ENCODE measurements at places on chromosomes 6 and 20.
A peak's percentile ranks its signal among the peaks of the same experiment; 100 is the strongest.

GRCh38 chr20:18615020-18615650 lies 27.3 kb downstream of the DTD1 start:
- no peak for DNase-seq

GRCh38 chr6:16129623-16130401 lies 926 bp downstream of the MYLIP start:
- DNase-seq: peak; percentile 14

GRCh38 chr6:108167449-108168089 lies 1.7 kb downstream of the NR2E1 start:
- no peak for DNase-seq

- DNase-seq: no peak
Measured at GRCh38 chr6:19753826-19754225, 83.3 kb upstream of the ID4 start.

GRCh38 chr6:37940074-37940847 lies 120.7 kb downstream of the ZFAND3 start:
- DNase-seq: no peak

GRCh38 chr20:51428401-51429143 lies 113.9 kb downstream of the NFATC2 start:
- DNase-seq: no peak

GRCh38 chr20:63513207-63513606 lies 7.4 kb upstream of the PPDPF start:
- DNase-seq: no peak

DNA sequence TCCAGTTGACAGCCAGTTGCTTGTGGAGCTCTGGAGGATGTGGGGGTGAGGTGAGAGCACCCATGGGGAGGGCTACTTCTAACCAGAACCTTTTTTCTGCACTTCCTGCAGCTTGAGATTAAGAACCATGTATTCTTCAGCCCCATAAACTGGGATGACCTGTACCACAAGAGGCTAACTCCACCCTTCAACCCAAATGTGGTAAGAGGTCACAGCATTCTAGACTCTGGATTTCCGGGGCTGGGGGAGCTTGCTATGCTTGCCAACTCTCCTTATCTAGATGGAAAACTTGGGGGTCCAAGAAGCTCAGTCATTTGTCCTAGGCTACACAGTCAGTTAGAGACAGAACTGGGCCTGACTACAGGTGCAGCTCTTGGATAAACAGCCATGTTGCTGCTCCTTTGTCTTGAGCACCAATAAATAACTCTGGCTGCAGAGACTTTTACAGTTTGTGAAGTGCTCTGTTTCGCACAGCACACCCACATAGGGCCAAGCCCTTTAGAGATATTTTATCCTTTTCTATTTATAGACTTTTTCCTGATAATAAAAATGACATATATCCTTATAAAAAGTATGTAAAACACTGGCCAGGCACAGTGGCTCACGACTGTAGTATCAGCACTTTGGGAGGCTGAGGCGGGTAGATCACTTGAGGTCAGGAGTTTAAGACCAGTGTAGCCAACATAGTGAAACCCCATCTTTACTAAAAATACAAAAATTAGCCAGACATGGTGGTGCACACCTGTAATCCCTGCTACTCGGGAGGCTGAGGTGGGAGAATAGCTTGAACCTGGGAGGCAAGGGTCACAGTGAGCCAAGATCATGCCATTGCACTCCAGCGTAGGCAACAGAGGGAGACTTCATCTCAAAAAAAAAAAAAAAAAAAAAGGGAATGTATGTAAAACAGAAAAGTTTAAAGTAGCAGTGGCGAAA lies 10.6 kb upstream of the IFT52 start:
- no peak for DNase-seq

- DNase-seq: peak; percentile 79
Measured at GRCh38 chr6:157034436-157035230, 257.5 kb downstream of the ARID1B start.

- DNase-seq: peak; percentile 89
Measured at GRCh38 chr6:17703256-17703694, 3.5 kb downstream of the NUP153 start.

DNA sequence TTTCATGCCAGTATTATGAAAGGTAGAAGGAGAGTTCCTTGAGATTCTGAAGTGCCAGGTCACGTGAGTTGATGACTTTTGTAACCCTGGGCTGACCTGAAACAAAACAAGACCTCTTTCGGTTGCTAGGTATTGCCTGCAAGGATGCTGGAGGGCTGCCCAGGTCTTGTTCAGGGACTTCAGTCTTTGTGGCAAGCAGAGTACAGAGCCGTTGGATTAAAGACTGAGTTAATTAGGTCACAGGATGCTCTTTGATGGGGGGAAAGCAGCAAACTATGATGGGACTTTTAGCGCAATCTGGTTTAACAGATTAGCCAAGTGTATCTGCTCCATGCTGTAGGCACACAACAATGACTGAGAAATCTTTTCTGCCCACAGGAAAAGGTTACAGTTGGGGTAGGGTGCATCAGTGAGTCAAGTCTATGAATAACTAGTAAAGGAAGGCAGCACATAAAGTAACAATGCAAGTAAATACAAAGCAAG lies 12.8 kb upstream of the ELOVL5 start:
- peak; percentile 54 for DNase-seq

GRCh38 chr6:146850238-146850896 lies 251.6 kb downstream of the ADGB start:
- peak; percentile 81 for DNase-seq

DNA sequence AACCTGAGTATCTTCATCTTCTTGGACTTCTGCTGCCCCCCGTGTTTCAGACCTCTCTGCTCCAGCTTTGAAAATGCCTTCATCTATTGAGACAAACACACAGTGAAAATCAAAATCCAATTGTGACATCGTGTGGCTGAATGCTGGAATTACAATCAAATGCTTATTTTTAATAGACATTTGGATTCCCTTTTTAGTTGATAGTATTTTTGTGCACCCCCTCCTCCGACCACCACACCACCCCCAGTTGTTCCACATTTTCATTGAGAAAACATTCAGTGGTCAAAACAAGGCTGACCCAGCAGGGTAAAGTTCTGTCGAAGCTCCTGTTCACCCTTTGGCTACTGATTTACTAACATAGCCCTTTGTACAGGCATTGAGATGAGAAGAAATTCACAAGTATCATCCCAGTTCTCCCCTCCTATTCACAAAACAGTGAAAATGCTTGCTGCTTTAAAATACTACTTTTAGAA lies 79.0 kb downstream of the NRSN1 start:
- DNase-seq: peak; percentile 45

GRCh38 chr20:42986143-42986773 lies 203.4 kb downstream of the PTPRT start:
- DNase-seq: no peak

DNA sequence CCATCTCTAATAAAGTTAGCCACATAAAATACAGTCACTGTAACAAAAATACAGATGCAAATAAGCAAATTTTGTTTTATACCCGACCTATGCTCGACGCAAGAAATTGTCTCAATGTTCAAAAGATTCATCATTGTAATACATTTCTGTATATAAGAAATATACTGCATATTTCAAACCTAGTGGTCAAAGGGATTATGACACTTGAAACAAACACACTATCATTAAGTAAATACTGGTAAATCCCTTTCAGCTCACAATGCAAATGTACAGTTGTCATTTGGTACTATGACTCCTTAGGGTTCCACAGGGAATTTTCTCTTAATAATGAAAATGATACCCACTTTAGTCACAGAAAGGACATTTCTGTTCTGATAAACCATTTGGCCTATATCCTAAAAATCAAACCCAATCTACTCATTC lies 2.2 kb downstream of the HIVEP2 start:
- DNase-seq: peak; percentile 75

DNA sequence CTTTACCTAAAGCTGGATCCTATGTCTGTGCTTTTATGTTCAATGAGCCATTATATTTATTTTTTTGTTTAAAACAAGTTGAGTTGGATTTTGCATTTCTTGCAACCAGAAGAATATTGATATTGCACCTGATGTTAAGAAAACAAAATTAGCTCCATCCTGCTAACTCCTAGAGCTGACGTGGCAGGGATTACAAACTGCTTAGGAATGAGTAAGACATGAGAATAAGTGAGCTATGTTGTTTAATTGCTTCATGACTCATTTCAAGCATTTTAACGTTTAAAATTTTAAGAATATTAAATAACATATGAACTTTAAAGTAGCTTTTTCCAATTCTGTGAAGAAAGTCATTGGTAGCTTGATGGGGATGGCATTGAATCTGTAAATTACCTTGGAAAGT lies 663.5 kb downstream of the EPM2A start:
- DNase-seq: peak; percentile 94

DNA sequence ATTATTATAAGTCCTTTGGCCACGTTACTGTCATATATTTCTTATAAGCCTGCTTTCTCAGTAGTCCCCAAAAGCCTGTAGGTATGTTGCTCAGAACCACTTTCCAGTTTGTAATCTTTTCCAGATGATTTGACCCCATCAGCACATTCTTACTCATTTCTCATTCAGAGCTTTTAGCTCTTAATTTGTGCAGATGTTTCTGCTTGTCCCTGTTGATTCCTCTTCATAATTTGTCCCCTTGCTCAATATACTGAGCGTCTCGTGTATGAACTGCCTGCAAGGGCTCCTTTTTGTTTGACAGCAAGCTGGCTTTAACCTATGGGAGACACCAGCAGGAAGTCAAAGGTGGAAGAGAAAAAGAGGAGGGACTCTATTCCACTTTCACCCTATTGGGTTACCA lies 733.8 kb upstream of the GJE1 start:
- no peak for DNase-seq

DNA sequence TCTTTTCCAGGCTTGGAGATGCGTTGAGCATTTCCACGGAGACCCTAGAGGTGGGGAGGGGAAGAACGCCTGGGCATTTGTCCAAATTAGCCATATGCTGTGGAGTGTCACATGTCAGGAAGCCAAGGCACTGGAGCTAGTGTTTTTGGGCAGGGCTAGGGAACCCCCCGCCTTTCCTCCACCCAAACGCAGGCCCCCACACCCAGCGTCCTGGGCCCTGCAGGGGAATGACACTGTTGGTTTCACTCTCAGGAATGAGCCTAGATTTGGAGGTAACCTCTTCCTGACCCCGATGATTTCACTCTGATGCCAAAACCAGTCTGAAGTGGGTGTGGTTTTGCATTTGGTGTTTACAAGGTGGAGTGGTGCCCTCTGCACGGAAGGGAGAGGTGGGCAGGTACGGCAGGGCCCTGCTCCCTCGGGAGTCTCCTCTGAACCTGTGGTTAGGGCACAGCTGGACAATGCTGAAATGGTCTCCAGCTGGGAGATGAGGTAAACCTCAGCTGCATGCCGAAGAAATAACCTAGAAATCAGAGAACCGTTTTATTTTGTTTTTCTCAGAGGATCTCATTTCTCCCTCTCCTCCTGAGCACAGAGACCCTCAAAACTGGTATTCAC lies 29.5 kb downstream of the MTHFD1L start:
- DNase-seq: peak; percentile 22

GRCh38 chr6:25179051-25179778 lies 100.0 kb upstream of the CARMIL1 start:
- DNase-seq: no peak

DNA sequence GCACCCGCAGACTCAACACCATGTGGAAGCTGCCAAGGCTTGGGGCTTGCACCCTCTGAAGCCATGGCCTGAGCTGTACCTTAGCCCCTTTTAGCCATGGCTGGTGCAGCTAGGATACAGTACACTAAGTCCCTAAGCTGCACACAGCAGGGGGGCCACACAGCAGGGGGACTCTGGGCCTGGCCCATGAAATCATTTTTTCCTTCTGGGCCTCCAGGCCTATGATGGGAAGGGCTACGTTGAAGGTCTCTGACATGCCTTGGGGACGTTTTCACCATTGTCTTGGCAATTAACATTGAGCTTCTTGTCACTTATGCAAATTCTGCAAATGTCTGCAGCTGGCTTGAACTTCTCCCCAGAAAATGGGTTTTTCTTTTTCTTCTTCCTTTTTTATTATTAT lies 103.3 kb downstream of the SLC16A10 start:
- DNase-seq: no peak

DNA sequence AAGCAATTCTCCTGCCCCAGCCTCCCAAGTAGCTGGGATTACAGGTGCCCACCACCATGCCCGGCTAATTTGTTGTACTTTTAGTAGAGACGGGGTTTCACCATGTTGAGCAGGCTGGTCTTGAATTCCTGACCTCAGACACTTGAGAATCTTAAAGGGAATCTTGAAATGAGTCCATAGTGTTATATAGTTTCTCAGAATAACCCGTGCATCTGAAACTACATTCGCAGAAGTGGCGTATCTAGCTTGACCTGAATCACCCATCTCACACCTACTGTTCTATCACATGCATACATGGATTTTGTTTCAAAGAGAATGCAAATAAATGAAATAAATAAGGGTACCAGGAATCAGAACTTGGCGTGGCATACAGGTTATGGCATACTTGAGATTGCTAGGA lies 65.0 kb downstream of the NCOA7 start:
- DNase-seq: no peak

DNA sequence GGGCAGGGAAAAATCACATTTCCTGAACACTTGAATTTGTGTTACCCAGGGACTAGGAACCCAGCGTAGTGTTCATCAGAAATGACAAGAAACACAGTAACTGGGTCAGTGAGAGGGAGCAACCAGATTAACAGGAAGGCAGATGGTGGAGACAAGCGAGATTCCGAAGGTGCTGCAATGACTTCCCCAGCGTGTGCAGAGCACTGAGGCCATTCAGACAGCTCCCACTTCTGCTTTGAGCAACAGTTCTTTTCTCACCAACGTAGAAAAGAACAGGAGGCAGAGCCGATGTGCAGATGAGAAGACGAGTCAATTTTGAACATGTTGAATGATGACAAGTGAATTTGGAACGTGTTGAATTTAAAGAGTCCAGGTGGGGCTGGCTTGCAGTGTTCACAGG lies 63.1 kb upstream of the IFNGR1 start:
- no peak for DNase-seq

DNA sequence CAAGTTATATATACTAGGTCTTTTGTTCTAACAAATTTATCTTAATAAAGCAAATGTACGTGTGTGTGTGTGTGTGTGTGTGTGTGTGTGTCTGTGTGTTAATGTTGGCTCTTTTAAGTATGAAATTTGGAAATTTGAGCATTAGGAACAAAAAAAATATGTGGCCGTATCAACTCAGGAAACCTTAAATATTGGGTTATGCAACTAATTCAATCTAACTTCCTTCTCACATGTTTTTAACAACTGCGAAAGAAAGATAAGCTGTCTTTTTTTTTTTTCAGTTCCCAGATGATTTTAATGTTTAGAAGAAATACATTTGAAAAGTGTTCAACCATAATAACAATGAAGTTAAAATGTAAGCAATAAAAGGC lies 616.4 kb upstream of the ARID1B start:
- DNase-seq: no peak

DNA sequence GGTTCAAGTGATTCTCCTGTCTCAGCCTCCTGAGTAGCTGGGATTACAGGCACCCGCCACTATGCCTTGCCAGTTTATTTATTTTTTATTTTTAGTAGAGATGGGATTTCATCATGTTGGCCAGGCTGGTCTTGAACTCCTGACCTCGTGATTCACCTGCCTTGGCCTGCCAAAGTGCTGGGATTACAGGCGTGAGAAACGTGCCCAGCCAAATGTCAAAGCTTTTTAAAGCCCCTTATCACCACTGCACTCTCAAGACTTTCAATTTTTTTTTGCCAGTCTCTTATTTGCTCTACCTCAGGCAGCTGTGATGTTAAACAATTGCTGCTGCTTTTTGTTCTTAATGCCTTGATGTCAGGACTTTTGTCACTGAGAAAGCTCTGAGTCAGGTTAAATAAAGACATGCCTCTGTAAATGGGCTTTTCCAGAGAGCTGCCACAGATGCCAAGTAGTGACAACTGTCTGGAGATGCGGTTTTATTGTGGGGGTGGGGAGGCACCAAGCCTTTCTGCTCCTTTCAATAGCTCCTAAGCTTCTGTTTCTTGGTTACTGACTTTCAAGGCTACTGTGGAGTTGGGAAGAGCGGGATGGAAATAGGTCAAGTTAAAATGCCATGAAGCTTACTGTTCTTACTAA lies 29.2 kb downstream of the RSPH3 start:
- no peak for DNase-seq

GRCh38 chr6:130204322-130204721 lies 18.4 kb downstream of the SAMD3 start:
- DNase-seq: no peak

Data from ELR (cell line).